HT-29 (cell line): ENCODE measurements at places on chromosomes 1 and 21. TPM values are rescaled to one million over a fixed set of nuclear protein-coding genes. Genes with fewer than 3 reads are reported as not detected.

GRCh38 chr1:86138746-86139145 is 17.8 kb downstream of the COL24A1 start:
- DNase-seq, result no peak

DNA sequence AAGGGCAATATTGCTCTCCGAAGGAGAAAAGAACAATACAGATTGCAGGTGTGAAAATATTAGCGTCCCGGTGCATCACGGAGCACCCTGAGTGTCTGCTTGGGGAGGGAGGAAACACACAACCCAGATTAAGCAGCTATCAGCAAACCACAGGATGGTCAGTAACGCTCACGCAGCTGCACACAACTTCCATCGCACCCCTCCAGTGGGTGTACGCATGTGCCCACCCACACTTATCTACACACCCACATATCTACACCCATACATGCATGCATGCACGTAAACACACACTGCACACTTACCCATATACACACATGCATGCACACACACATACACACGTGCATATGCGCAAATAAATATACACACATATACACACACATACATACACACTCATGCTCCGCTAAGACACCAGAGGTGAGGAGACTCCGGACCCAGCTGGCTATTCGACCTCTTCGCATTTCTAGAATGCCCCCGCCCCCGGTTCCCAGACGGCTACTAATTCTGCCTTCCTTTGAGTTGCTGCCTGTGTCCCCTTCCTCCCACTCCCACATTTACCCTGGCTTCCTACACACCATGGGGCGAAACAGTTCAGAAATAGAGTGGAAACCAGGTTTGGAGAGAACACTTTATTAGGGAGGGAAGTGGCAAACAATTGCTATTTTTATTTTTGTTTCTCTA is 26.2 kb downstream of the ITPKB start:
- DNase-seq, result no peak

EYA3 gene
- total RNA-seq, result 4.4 and 6.7 TPM in 2 replicates

CRP gene
- not detected in 2 replicates for total RNA-seq

NECTIN4 gene
- total RNA-seq, result 8.6 and 10.4 TPM in 2 replicates
